ENCODE measurements at places on chromosomes 11 and 22.

- DNase-seq: no peak
These were observed 318.9 kb downstream of the CTTN start for GRCh38 chr11:70716986-70717775.

DNA sequence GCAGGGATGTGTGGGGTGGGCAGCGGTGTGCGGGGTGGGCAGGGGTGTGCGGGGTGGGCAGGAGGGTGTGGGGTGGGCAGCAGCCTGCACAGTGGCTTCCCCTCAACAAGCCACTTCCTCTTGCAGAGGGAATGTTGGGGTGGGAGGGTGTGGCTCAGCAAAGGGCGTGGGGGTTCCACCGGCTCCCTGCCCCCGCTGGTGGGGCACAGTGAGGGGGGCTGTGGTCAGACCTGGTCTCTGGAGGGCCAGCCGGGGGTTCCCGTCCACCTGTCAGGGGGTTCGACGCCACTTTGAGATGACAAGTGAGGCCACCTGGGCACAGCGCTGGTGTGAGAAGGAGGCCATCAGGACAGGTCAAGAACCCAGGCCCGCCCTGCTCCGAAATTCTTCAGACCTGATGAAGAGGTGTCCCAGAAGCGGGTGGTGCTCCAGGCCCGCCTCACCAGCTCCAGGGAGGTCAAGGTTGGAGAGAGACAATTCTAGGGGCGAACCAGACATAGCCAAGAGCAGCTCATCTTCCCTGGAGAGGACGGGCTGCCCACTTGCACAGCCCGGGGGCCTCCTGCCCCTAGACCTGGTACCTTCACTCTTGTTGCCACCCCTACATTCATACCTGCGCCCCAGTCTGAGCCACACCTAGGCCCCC, 1.3 kb downstream of the C11orf21 start:
- no peak for DNase-seq

- no peak for DNase-seq
These were observed 9.7 kb downstream of the DEUP1 start for GRCh38 chr11:93340223-93340622.

- DNase-seq: no peak
These were observed 924 bp upstream of the FADD start for GRCh38 chr11:70201882-70202861.
